ENCODE measurements at places on chromosomes 13 and 19. TPM values are rescaled to one million over a fixed set of nuclear protein-coding genes. Genes with fewer than 3 reads are reported as not detected.

IZUMO2 gene
- total RNA-seq = not detected

FXYD5 gene
- 10.4 TPM for total RNA-seq

KLC3 gene
- total RNA-seq = 0.27 TPM

ZNF709 gene
- 1.8 TPM for total RNA-seq

ZNF329 gene
- total RNA-seq = 1.7 TPM

ZNF665 gene
- 1.1 TPM for total RNA-seq

GPR183 gene
- 1.4 TPM for total RNA-seq

NLRP11 gene
- not detected for total RNA-seq

DACT3 gene
- total RNA-seq = 0.76 TPM

CEACAM4 gene
- not detected for total RNA-seq

FCHO1 gene
- 0.68 TPM for total RNA-seq

CACNG7 gene
- total RNA-seq = not detected

TUBB4A gene
- total RNA-seq = 6.4 TPM

C19orf73 gene
- 0.54 TPM for total RNA-seq

LPAR6 gene
- 8.1 TPM for total RNA-seq

KLK14 gene
- total RNA-seq = not detected

PSG3 gene
- not detected for total RNA-seq

GSX1 gene
- not detected for total RNA-seq

ONECUT3 gene
- total RNA-seq = not detected

LYPD5 gene
- total RNA-seq = 0.79 TPM

RNF17 gene
- total RNA-seq = not detected

LRRC63 gene
- not detected for total RNA-seq

CGB5 gene
- not detected for total RNA-seq

UBE2L5 gene
- total RNA-seq = not detected

ELAVL3 gene
- not detected for total RNA-seq

ZNF888 gene
- 0.34 TPM for total RNA-seq

PNMA8B gene
- 0.52 TPM for total RNA-seq

GNG7 gene
- total RNA-seq = 1.4 TPM

CEACAM8 gene
- not detected for total RNA-seq

NRTN gene
- total RNA-seq = not detected

KCNK6 gene
- total RNA-seq = 0.67 TPM

MBD3L2 gene
- not detected for total RNA-seq

RAB3A gene
- total RNA-seq = 3.6 TPM

S1PR5 gene
- total RNA-seq = 0.15 TPM

DAND5 gene
- total RNA-seq = not detected

TNFSF11 gene
- total RNA-seq = not detected

CLPTM1 gene
- total RNA-seq = 98.7 TPM

IGFL3 gene
- total RNA-seq = not detected

GZMM gene
- total RNA-seq = not detected

ERICH4 gene
- total RNA-seq = not detected

ZNF667 gene
- 5.1 TPM for total RNA-seq

RASL11A gene
- 6.4 TPM for total RNA-seq

EDNRB gene
- 7.9 TPM for total RNA-seq

OCEL1 gene
- 18.5 TPM for total RNA-seq

GRK1 gene
- total RNA-seq = not detected

ADGRE3 gene
- not detected for total RNA-seq

RETN gene
- total RNA-seq = 0.48 TPM

SEMA6B gene
- total RNA-seq = 6.2 TPM

EPS8L1 gene
- total RNA-seq = 0.85 TPM

Measured in psoas muscle (tissue), 8 donors.